ENCODE measurements at places on chromosomes 1 and 21.

GRCh38 chr21:34280959-34281358 lies 82.8 kb upstream of the KCNE2 start:
- H3K4me3 ChIP-seq, result no peak overlapping the region
- H3K27me3 ChIP-seq, result no peaks in the 10 kb centered on the region
- H3K27ac ChIP-seq, result no peak overlapping the region
- H3K36me3 ChIP-seq, result no peaks in the 10 kb centered on the region

DNA sequence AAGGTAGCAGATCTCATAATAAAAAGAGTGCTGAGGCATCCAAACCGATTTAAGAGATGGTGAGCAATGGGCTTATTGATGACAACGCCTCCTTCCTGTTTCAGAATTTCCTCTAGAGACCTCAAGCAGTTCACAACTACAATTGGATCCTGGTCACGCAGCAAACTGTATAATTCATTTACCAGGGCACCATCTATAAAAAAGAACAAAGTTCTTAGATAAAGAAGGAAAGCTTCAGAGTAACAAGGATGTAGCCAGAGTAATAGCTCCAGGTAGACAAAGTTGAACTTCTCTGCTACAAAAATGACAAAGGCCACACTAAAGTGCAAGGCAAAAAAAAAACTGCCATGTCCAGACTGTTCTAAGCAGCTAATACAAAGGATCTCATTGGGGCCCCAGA lies 3.4 kb downstream of the AP4B1 start:
- H3K4me1 ChIP-seq, result peaks cover 6% of the 10 kb centered on the region
- no peak overlapping the region for H3K27ac ChIP-seq
- no peak for DNase-seq

DNA sequence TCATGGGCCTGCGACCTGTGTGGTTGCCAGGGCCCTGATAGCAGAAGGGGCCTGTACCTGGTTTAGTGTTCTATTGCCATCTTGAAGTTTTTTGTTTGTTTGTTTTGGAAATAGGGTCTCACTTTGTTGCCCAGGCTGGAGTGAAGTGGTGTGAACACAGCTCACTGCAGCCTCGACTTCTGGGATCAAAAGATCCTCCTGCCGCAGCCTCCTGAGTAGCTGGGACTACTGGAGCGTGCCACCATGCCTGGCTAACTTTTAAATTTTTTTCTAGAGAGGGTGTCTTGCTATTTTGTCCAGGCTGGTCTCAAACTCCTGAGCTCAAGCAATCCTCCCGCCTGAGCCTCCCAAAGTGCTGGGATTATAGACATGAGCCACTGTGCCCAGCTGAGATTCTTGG lies 72.9 kb downstream of the UBE2T start:
- DNase-seq, result peak; percentile 3
- no peaks in the 10 kb centered on the region for H3K36me3 ChIP-seq
- no peak overlapping the region for H3K4me3 ChIP-seq
- H3K27me3 ChIP-seq, result no peaks in the 10 kb centered on the region
- H3K4me1 ChIP-seq, result no peaks in the 10 kb centered on the region

GRCh38 chr1:18640228-18641004 lies 9.8 kb downstream of the PAX7 start:
- no peak for DNase-seq
- H3K27ac ChIP-seq, result no peak overlapping the region
- H3K36me3 ChIP-seq, result no peaks in the 10 kb centered on the region
- no peak overlapping the region for H3K4me3 ChIP-seq

DNA sequence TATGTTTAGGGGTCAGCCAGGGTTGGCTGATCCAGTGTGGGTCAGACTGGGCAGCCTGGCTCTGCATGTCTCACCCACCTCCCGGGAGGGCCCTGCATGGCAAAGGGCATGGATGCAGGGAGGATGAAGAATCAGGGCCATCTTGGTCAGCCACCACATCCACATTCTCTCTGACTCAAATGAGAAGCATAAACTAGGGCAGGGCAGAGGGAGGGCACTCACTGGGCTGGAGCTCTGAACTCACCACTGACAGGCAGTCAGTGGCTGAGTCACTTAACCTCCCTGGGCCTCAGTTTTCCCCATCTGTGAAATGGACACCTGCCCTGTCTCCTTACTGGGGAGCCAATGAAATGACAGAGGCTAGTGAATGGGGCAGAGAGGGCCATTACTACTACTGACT lies 4.3 kb upstream of the CELA2A start:
- DNase-seq, result no peak
- no peaks in the 10 kb centered on the region for H3K4me1 ChIP-seq
- no peak overlapping the region for H3K4me3 ChIP-seq
- no peak overlapping the region for H3K27ac ChIP-seq
- H3K36me3 ChIP-seq, result no peaks in the 10 kb centered on the region

DNA sequence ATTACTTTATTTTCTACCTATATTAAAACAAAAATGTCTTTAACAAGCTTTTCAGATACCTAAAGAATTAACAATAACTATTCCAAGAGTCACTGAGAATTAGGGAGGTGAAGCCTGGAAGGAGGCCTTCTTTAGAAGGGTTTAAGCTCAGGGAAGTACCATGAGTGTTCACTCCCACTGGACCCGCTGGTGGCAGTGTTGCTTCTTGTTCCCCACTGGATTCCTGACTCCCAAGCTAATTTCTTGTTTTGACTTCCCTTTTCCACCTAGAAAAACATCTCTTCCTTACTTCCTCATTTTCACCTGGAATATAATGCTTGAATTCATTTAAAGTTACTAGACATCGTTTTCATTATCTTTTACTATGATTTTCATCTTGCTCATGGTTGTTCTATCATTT lies 264.2 kb downstream of the HMCN1 start:
- peaks cover 4% of the 10 kb centered on the region for H3K4me1 ChIP-seq
- no peaks in the 10 kb centered on the region for H3K27me3 ChIP-seq
- H3K4me3 ChIP-seq, result no peak overlapping the region

DNA sequence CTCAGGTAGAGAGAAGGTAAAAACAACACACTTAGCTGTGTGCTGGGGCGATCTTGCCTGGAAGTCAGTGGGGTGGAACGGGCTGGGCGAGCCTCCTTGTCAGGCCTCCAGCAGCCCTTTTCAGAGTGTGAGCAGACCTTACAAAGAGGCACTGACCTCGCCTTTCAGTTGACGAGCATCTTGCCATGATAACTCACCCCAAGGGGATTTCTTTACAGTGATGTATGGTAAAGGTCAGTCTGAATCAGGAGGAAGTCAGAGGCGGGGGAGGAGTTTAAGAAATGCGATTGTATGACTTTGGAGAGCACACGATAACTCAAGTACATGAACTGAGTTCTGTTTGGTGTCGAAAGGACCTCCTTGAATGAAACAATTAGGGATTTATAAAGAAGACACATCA lies 326.5 kb upstream of the PROX1 start:
- no peaks in the 10 kb centered on the region for H3K4me1 ChIP-seq
- no peak overlapping the region for H3K4me3 ChIP-seq
- H3K27ac ChIP-seq, result no peak overlapping the region
- H3K36me3 ChIP-seq, result no peaks in the 10 kb centered on the region
- no peak for DNase-seq

DNA sequence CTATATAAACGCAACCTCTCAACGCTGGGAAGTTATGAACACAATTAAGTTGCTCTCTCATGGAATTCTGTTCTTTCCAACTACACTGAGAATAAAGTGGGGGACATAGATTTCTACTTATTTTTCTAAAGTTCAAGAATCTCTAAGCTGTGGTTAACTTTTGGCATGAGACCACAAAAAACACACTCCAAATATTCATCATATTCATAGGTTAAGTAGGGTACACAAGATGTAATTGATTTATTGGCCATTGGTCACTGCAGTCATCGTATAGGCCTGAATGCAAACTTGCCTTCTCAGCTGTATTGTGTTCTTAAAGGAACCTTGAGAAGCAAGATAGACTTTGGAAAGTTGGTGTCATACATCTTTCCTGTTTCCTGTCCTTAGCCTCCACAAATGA lies 40.3 kb downstream of the PRRX1 start:
- DNase-seq, result no peak
- no peak overlapping the region for H3K27ac ChIP-seq
- H3K27me3 ChIP-seq, result no peaks in the 10 kb centered on the region
- no peak overlapping the region for H3K4me3 ChIP-seq
- peaks cover 20% of the 10 kb centered on the region for H3K4me1 ChIP-seq
- no peaks in the 10 kb centered on the region for H3K36me3 ChIP-seq

Measured in RWPE2 (cell line).